ENCODE measurements at places on chromosomes 4 and X. TPM values are rescaled to one million over a fixed set of nuclear protein-coding genes. Genes with fewer than 3 reads are reported as not detected.

RHOXF2B gene
- not detected for total RNA-seq

PIM2 gene
- 6.8 TPM for total RNA-seq

AFM gene
- total RNA-seq = not detected

EOLA1 gene
- total RNA-seq = 16.8 TPM
